Stimulated activated naive CD4-positive, alpha-beta T cell (primary cell): ENCODE measurements at places on chromosomes 12 and 14.

GRCh38 chr14:31884776-31885379 is 192.2 kb upstream of the ARHGAP5 start:
- no peak for DNase-seq

- DNase-seq = no peak
These were observed 417.3 kb downstream of the SNAPC1 start for GRCh38 chr14:62179367-62180018.

GRCh38 chr12:19236656-19237055 is 107.1 kb downstream of the PLEKHA5 start:
- DNase-seq = no peak

- DNase-seq = peak; percentile 19
These were observed 95.5 kb upstream of the ETV6 start for GRCh38 chr12:11553871-11554533.

DNA sequence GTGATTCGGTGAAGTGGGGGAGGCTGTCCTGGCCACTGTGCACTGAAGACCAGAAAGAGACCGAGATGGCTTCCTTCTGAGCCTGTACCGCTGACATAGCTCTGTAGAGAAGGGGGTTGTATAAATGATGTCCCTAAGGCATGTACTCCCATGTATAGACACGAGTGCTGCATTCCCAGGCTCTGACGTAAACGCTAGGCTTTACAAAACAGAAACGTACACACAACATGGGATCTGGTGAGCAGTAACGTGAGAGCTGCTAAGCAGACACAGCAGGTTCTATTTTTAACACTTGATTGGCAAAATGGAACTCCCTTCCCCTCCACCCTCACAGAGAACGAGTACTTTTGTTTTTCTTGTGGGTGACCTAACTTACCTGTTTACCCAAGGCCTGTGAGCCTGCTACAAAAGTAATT is 35.9 kb downstream of the ACADS start:
- no peak for DNase-seq

GRCh38 chr14:23577710-23578392 is 739 bp downstream of the JPH4 start:
- no peak for DNase-seq

DNA sequence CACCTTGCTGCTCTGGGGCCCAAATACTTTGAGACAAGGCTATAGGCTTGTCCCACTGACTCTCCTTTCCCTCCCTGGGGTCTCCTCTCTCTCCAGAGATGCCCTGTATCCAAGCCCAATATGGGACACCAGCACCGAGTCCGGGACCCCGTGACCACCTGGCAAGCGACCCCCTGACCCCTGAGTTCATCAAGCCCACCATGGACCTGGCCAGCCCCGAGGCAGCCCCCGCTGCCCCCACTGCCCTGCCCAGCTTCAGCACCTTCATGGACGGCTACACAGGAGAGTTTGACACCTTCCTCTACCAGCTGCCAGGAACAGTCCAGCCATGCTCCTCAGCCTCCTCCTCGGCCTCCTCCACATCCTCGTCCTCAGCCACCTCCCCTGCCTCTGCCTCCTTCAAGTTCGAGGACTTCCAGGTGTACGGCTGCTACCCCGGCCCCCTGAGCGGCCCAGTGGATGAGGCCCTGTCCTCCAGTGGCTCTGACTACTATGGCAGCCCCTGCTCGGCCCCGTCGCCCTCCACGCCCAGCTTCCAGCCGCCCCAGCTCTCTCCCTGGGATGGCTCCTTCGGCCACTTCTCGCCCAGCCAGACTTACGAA is 3.1 kb downstream of the NR4A1 start:
- DNase-seq = no peak

DNA sequence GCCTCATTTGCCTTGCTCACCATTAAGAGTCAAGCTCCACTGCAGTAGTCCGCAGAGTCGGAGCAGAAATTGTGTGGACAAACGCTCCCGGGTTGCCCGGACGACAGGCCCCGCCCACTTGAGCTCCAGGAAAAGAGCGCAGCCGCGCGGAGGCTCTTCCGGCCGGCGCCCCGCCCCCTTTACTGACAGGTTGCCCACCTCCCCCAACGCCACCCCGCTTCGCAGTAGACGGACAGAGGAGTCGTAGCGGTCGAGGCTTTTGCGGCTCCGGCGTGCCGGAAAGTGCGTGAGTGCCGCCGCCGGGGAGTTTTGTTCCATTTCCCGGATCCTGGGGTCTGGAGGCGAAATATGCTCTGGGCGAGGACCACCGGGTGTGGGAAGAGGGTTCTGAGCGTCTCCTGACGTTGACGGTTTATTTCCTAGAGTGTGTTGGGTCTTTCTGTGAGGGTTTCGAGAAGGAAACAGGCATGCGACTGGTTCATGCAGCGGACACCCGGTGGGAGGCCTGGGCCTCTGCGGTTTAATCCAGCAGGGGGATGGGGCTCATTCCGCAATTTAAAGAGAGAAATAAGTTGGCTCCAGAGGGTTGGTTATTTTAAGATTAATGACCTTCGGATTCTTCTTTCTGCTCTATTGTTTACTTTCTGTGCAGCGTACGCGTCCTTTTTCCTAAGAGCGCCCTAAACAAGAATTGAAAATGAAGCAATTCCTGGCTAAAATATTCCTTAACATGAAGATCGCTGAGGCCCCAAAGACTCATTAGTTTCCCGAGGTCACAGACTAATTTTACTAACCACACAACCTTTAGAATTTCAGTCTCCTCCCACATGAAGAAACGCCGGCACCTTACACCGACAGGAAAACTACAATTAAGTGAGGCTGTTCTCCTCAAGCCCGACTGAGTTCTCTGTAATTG is at the start of the genes DNAI7 and ETFRF1:
DNAI7 (minus strand) TSS at position 105 of the 916 bp plus-strand sequence; CDS start at position 23, 82 bp downstream.
ETFRF1 (plus strand) TSS at position 182 of the 916 bp plus-strand sequence. CDS start 8,720 bp downstream, outside the sequence.
- DNase-seq = peak; percentile 92
